CD4-positive, CD25-positive, alpha-beta regulatory T cell (primary cell): ENCODE measurements at places on chromosomes 6 and 20.
A peak's percentile ranks its signal among the peaks of the same experiment; 100 is the strongest.

DNA sequence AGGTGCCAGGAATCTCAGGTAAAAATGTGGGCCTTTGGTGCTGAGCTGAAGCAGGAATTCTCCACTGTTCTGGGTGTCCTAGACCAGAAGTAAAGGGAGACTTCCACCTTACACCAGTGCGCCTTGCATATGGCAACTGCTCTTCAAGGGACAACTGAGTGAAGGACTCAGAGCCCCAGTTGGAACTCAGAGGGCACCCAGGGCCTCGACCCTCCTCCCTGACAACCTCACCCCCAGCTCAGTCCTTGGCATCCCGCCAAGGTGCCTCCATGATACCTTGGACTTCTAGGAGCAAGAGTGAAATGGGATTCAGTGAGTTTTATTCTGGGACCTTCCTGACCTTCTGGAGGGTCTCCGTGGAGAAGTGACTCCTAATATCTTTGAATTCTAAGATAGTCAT lies 153.7 kb upstream of the PROKR2 start:
- no peak for DNase-seq

DNA sequence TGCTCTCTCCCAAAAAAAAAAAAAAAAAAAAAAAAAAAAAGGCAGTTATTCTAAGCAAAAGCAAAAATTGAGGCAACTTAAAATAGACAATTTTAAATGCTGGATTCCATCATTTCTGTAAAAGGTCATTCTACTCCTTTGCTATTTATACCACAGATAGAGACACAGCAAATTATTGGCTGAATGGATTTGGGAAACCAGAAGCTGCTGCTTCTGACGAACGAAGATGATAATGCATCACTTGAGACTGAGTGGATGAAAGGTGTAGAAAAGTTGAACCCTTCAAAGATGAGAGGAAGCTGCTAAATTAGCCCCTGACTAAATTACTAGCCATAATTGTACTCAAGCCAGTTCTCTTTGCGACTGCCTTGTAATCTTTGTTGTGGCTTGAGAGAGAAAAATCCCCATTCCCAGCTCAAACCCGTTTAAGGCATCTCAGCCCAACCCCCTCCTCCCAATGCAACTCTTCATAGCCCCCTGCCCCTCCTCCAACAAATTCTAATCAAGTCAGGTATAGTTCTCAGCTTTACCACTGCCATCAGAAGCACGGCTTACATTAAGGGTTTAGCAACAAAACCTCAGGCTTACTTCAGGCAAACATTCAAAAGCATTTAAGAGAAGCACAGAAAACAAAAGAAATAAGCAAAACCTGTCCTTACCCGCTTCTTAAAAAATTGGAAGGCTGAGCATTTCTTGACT lies 1.0 kb downstream of the SGK1 start:
- DNase-seq: no peak

- DNase-seq: no peak
Measured at GRCh38 chr6:105985098-105985815, 100.9 kb upstream of the PRDM1 start.

DNA sequence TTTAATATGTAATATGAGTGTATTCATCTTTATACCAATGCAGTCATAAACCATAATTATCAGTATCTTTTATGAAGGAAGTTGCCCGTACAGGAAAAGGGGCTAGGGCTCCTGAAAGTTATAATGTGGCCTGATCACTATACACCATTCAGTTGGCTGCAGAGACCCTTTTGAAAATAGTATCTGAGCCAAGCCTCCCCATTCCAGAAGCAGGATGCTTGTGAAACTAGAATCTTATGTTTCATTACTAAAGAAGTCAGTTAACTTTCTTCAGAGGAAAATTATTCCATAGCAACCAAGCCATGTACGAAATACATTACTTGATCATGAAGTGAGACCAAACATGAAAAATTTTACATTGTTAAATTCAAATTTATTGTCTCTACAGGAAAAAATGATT lies 251.5 kb upstream of the TCF21 start:
- no peak for DNase-seq

- no peak for DNase-seq
Measured at GRCh38 chr6:168031411-168031971, 34.0 kb downstream of the KIF25 start.

DNA sequence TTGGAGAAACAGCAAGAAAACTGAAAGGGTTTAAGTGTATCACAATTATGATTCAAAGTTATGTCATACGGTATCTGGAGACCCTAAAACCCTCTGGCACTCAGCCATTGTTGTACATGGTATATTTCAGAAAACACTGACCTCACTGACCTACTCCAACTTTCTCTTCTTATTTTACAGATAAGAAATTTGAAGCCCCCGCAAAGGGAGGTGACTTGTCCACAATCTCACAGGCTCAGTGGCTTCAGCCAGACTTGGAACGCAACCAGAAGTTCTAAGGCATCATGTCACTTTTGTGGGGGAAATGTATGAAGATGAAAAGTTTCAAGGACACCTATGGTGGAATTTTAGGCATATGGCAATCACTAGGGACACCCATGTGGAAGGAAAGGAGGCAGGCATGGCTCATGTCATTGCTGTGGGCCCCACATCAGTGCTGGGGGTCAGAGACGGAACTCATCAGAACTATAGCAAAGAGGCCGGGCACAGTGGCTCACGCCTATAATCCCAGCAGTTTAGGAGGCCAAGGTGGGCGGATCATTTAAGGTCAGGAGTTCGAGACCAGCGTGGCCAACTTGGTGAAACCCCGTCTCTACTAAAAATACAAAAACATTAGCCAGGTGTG lies 5.2 kb upstream of the TRIB3 start:
- DNase-seq: no peak

- no peak for DNase-seq
Measured at GRCh38 chr20:5463007-5463686, 146.4 kb upstream of the PROKR2 start.

GRCh38 chr6:15511248-15512125 lies 151.3 kb downstream of the DTNBP1 start:
- no peak for DNase-seq

DNA sequence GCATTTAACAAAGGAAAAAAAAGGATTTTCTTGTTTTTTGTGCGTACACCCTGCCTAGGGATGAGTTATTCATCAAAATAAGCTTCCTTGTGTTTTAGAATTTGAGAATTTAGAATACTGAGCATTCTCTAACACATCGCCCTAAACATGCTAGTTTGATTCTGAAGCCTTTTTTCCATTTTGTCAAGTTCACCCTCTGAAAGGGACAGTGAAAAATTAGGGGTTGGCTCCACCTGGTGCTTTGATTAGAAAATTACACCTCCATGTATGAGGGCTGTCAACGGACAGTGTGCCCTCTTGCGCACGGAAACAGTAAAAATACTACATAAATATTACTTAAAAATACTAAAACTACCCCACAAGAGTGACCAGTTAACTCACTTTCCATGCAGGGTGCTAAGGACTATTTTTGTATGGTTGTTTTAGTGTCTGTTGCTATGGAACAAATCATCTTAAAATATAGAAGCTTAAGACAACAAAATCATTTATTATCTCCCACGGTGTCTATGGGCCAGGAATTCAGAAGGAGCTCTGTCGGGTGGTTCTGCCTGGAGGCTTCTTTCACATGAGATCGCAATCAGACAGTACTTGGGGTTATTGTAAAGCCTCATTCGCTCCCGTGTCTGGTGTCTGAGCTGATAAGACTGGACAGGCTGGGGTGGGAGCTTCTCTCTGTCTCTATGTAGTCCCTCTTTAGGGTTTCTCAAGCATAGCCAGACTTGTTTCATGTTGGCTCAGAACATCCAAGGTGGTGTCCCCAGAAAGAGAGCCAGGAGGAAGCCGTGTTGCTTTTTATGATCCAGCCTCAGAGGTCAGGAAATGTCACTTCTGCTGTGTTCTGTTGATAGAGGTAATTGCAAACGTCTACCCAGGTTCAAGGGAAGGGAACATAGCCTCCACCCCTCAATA lies 41.1 kb upstream of the TMEM170B start:
- peak; percentile 63 for DNase-seq
